ENCODE measurements at places on chromosomes 1 and 21. TPM values are rescaled to one million over a fixed set of nuclear protein-coding genes. Genes with fewer than 3 reads are reported as not detected.

VCAM1 gene
- 61.9 TPM for total RNA-seq

MEGF6 gene
- 19.7 TPM for total RNA-seq

MCOLN3 gene
- total RNA-seq: 29.2 TPM

SLAMF6 gene
- 3.1 TPM for total RNA-seq

CYYR1 gene
- total RNA-seq: 16.1 TPM

NDC1 gene
- total RNA-seq: 13.1 TPM

DIPK1A gene
- total RNA-seq: 10.2 TPM

C1orf115 gene
- total RNA-seq: 39.6 TPM

SPRR3 gene
- total RNA-seq: not detected

PINK1 gene
- 71.9 TPM for total RNA-seq

FMO1 gene
- 9.5 TPM for total RNA-seq

PTGER3 gene
- total RNA-seq: 105 TPM

NTMT2 gene
- total RNA-seq: not detected

MIXL1 gene
- 0.84 TPM for total RNA-seq

Measured in omental fat pad (tissue), 4 donors.